Renal pelvis (tissue), 12 donors: ENCODE measurements at places on chromosomes 11 and 22.
A peak's percentile ranks its signal among the peaks of the same experiment; 100 is the strongest.

DNA sequence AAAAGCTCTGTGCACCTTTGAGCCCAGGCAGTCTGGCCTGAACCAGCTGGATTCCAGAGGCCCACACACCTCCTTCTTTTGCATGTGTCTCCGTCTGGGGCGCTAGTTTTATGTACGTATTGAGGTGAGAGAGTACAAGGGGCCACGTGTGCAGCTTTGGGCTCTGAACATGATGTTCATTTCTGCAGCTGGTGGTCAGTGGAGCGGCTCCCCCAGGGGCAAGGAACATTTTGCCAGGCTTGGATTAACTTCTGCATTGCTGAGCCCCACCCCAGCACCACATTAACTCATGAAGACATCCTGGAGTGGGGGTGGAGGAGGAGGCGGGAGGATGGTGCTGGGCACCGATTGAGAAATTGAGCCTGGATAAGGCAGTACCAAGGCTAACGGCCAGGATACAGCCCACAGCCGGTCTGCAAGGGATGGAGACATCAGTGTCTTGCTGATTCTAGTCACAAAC lies 13.8 kb downstream of the USP2 start:
- peak; percentile 78 for DNase-seq

GRCh38 chr11:131907371-131907770 lies 537.0 kb downstream of the NTM start:
- DNase-seq, result no peak

DNA sequence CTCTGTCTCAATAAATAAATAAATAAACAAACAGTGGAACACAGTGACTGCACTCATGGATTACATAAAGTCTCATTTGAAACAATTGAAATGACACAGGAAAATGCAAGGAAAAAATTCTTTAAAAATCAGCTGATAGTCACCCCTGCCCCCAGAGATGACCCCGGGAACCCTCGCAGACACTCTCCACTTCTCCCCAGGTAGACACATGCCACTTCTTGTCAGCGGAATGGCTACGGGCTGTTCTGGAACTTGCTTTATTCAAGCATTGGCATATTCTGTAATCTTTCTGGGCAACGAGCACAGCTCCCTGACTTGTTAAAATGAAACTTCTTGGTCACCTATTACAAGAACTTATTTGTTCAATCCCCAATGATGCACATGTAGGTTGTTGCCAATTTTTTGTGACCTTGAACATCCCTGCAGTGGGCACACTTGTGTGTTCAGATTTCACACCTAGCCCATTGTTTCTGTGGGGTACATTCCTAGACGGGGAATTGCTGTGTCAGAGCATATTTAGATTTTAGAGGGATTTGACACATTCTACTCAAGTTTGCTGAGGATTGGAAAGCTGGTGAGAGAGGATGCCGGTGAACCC lies 32.8 kb downstream of the MYEOV start:
- DNase-seq, result no peak

GRCh38 chr11:71499546-71499945 lies 27.5 kb upstream of the KRTAP5-7 start:
- DNase-seq, result no peak

DNA sequence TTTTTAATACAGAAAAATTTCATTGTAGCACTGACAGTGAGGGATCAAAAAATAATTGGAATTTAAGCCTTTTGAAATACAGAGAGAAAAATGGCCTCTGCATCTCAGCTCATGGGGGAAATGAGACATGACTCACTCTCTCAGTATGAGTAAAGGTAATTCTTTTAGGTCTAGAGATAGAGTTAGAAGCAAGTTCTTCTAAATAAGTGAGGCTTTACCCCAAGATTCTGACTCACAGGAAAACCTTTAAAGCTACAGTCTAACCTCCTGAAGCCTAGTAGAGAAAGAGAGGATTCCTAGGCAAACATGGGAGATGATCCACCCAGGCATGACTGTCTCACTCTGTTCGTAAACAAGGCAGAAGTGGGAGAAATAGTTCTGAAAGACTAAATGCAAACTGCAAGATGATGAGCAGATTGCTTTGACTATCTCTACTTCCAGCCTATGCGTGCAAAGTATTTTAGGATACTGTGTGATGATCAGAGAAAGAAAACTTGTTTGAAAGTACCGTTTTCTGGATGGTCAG lies 1003.3 kb upstream of the CCDC90B start:
- DNase-seq, result no peak

DNA sequence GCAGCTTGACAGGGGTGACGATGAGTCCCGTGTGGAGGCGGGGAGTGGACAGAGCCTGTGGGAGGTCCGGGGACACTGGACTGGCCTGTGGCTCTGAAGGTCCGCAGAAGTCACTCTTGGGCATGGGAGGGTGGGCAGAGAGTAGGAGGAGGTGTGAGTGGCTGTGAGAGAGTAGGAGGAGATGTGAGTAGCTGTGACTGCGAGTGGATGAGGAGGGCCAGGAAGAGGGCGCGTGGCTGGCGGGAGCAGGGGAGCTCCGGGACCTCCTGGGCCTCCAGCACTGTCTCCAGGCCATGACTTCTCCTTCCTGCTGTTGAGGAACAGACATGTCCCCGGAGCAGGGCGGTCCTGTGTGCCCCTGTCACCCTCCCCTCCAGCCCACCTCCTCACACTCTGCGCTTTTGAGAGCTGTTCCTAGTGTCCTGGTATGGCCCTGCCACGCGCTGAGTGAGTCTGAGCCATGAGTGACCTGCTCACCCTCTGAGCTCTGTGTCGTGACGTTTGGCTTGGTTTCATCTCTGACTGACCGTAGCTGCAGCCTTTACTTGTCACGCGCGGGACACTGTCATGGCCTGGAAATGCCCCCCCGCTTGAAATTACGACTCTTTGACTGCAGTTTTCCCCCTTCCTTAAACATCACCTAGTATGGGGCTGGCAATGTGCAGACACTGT lies 391.5 kb downstream of the TBC1D22A start:
- DNase-seq, result no peak

GRCh38 chr22:22161924-22162851 lies 82.4 kb upstream of the VPREB1 start:
- DNase-seq, result no peak

DNA sequence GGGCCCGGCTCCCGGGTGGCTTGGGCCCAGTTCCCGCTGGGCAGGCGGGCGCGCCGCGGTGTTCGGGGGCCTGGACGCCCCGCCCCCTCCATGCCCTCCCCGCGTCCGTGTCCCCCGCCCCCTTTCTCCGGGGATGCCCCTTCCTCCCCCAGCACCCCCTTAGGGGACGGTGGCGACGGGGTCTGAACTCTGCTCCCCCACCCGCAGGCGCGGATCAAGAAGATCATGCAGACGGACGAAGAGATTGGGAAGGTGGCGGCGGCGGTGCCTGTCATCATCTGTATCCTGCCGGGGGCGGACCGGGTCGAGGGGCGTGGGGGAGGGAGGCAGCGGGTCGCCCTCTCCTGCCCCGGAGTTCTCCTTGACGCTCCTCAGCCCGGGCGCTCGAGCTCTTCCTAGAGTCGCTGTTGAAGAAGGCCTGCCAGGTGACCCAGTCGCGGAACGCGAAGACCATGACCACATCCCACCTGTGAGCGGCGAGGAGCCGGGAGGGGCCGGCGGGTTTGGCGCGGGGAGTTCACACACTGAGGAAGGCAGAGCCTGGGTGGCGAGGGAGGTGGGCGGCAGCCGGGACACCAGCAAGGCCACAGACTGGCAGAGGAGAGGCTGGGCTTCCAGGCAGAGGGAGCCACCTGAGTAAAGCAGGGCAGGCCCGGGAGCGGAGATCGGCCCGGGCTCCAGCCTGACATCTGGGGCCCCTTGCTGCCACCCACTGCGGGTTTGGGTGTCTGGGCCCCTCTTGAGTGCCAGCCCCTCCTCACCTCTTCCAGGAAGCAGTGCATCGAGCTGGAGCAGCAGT lies 546 bp downstream of the DRAP1 start:
- no peak for DNase-seq

GRCh38 chr11:100354736-100355135 lies 332.4 kb upstream of the ARHGAP42 start:
- no peak for DNase-seq

GRCh38 chr11:102882389-102883024 lies 7.7 kb upstream of the MMP12 start:
- DNase-seq, result no peak

- no peak for DNase-seq
Measured at GRCh38 chr11:63907063-63907462, 9.9 kb downstream of the RCOR2 start.

DNA sequence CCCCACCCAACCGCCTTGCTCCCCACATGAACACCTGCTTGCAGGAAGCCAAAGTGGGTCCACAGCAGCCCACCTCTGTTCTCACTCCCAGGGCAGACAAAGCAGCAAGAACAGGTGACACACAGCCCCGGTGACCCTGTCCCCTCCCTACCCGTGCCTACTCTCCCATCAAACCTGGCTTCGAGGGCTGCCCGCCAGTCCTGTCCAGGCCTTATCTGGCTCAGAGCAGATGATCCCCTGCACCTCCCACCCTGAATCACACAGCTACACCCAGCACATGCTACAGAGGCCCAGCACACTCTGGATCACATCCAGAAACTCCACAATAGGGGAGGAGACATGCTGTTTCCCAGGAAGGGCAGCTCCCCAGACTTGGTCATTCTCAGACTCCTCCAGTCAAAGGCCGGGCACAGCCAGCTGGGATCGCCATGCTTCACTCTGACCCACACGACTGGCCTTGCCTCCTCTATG lies 6.2 kb upstream of the RGL4 start:
- no peak for DNase-seq

GRCh38 chr11:1197886-1198560 lies 24.8 kb upstream of the MUC5B start:
- DNase-seq, result no peak

DNA sequence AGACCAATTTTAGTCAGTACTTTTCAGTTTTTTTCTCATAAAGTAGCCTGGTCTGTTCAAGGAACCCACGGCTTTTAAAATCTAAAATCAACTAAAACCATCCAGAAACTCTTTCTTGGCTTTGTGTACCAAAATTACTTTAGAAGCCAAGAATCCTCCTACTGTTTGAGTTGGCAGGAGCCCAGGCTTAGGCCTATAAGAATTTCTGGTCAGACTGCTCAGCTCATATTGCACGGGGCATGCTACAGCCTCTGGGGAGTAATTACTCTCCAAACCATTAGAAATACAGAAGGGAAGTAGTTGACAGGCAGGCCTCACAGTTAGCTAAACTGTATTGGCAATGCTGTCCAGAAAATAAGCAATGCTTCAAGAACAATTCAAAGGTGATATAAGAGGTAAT lies 1862.9 kb upstream of the RAG2 start:
- peak; percentile 86 for DNase-seq

DNA sequence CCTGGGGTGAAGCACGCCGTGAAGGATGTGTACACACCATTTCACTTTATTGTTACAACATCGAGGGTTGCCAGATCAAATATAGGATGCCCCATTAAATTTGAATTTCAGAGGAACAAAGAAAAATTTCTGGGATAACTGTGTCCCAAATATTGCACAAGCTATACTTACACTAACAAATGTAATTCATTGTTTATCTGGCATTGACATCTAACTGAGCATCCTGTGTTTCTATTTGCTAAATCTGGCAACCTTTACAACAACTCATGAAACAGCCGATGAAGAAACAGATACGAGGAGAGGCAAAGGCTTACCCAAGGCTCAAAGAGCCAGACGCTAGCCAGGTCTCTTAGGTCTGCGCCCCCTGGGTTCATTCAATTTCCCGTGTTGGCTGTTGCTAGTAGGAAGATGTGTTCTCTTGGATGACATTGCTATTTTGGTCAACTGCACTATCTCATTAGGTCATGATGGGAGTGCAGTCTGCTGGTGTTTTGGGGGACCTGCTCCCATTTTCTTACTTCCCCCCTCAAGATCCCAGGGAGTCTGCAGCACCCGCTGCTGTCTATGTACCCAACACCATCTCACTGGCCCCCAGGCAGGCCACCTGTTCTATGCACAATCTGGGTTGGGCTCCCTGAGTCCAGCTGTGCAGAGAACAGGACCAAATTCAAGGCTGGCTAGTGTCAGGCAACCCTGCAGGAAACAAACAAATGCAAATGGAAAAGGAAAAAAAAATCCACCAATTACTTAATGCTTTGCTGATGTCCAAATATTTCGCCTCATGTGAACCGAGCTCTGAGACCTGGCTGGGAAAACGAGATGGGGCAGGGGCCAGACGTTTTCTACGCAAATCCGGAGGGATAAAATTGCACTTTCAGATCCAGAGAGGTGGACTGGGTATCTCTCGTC lies 560.9 kb downstream of the MIAT start:
- no peak for DNase-seq

DNA sequence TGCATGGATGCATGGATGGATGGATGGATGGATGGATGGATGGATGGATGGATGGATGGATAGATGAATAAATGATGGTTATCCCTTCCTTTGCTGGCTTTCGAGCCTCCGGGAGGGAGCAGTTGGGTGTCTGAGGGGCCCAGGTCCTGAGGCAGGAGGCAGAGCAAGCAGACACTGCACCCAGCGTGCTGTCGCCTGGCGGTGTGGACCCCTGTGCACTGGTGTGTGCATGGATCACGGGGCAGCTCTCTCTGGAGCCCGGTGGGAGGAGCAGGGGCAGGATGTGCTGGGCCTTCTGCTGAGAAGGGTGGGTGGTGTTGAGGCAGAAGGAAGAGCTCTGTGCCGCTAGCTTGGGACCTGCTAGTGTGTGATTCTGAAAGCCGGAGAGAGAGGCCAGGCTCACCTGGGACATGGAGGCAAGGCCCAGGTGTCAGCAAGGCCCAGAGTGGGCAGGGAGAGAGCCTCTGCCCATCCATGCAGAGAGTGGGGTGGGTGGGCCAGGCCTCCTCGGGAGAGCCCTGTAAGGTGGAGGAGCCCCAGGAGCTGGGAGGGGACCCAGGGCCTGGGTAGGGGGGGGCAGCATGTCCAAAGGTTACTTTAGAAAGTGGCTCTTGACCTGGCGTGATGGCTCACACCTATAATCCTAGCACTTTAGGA lies 254.4 kb downstream of the BRD1 start:
- DNase-seq, result no peak

DNA sequence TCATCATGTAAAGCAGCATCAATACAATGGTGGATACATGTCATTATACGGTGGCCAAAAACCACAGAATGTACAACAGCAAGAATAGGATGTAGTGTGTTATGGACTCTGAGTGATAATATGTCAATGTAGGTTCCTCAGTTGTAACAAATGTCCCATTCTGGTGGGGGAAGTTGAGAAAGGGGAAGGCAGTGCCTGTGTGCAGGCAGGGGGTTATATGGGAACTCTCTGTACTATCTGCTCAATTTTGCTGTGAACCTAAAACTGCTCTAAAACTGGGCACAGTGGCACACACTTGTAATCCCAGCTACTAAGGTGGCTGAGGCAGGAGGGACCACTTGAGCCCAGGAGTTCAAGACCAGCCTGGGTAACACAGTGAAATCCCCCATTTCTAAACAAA lies 5.9 kb downstream of the CHKA start:
- DNase-seq, result no peak

GRCh38 chr22:37410174-37411055 lies 16.9 kb downstream of the ELFN2 start:
- no peak for DNase-seq

- DNase-seq, result no peak
Measured at GRCh38 chr11:100460426-100460825, 226.7 kb upstream of the ARHGAP42 start.
